ENCODE measurements at places on chromosomes 1 and 21.

GRCh38 chr1:94411237-94411636 lies 7.0 kb upstream of the ABCD3 start:
- DNase-seq: no peak

GRCh38 chr21:17139696-17140095 lies 373.1 kb upstream of the CXADR start:
- no peak for DNase-seq

GRCh38 chr1:23751050-23751814 lies 8.0 kb downstream of the ELOA start:
- no peak for DNase-seq

GRCh38 chr1:185850366-185850765 lies 116.2 kb downstream of the HMCN1 start:
- DNase-seq: no peak

DNA sequence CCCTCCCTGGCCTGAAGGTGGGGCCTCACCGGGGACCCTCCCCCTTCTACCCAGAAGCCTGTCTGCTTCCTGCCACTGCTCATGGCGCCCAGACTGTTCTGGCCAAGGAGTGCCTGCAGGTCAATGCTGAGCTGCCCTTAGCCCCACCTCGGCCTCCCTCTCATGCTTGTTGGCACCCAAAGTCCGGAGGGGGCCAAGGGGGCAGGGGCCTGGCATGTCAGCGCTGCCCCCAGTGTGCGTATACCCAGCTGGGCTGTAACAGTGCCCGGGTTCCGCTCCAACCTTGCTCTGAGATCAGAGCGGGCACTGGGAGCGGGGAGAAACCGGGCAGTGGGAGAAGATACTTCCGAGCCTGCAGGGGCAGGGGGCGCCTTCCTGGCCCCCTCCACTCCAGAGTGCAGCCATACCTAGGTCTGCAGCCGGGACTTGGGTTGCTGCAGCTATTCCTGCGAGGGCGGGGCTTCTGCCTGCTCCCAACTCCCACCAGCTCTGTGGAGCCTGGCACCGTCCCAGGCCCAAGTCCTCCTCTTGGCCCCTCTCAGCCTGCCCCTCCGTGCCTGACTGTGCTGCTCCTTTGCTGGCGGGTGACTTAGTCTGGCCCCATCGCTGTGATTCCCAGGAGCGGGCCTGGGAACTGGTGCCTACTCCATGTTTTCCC lies 21.4 kb upstream of the TGFB2 start:
- DNase-seq: no peak

DNA sequence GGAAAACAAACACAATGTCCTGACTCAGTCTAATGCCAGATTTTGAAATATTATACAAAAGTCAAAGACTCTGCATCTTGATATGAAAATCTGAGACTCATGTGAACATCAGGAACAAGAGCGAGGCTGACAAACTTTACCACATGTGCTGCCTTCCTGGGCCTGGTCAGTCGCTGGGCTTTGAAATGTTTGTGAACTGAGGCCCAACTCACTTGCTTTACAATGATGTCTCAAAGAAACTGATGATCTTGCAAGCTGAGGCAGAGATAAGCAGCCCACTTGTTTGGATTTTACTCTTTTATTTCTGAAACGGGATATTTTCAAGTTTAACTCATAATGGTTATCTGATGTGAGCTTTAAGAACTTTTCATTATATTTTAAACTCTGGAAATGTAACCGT lies 2.1 kb downstream of the BCAR3 start:
- DNase-seq: no peak

GRCh38 chr1:167707942-167708341 lies 13.8 kb upstream of the MPZL1 start:
- DNase-seq: no peak

- DNase-seq: no peak
Measured at GRCh38 chr1:232568331-232568852, 61.5 kb downstream of the SIPA1L2 start.

DNA sequence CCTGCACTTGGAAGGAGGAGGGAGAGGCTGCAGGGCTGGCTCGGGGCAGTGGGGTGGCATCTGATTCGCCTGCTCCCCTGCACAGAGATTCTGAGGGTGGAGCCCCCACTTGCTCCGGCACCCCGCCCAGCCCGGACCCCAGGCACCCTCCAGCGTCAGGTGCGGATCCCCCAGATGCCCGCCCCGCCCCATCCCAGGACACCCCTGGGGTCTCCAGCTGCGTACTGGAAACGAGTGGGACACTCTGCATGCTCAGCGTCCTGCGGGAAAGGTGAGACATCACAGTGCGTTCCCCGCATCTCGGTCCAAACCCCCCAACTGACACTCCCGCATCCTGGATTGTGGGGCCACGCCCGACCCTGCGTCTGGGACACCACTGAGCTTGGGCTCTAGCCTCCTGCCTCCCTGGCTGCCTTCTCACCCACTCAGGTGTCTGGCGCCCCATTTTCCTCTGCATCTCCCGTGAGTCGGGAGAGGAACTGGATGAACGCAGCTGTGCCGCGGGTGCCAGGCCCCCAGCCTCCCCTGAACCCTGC lies 7.9 kb downstream of the ADAMTSL4 start:
- no peak for DNase-seq

DNA sequence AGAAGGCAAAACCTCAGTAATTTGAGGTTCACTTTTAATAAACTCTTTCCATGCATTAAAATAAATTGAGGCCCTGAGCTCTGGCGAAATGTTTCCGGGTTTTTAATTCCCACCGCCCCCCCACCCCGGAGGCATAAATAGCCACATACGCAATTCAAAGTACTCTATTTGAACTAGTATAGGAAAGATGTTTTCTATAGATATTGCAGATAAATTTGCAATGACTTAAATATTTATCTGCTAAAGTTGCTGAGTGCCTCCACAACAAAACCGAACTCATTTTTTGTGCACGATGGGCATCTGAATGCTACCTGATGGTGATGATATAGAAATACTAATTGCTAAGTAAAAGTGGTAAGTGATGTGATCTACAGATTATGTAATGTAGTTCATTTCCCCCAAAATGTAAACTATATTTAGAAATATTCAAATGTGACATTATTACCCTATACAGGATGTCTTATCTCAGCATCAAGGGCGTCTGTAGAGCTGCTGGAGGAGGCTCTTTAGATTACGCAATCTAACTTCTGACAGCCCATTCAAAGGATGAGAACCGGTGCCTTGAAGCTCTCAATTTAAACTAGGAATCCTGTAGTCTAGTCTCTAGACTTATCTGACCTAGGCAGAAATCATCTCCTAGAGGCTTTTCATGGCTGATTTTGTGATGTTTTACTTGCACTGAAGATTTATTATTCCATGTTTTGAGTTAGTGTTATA lies 8.5 kb downstream of the IRF2BP2 start:
- DNase-seq: peak; percentile 72

DNA sequence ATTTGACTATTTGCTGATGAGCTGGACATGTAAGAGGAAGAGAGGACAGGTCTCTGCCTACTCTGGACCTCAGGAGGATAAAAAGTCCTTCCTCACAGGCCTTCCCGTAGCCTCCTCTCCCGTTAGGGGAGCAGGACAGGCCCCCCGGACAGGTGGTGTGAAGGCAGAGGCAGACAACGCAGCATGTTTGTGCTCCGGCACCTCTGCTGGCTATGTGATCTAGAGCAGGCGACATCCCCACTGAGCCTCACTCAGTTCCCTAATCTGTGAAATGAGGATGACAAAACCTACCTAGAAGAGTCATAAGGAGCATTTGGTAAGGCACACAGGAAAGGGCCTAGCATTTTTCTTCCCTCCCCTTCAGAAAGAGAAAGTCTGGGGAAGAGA lies 34.8 kb downstream of the KIAA1614 start:
- no peak for DNase-seq

GRCh38 chr1:160079448-160079847 lies 1.9 kb upstream of the KCNJ9 start:
- no peak for DNase-seq

GRCh38 chr1:201740086-201740541 lies 88.8 kb upstream of the IPO9 start:
- no peak for DNase-seq

DNA sequence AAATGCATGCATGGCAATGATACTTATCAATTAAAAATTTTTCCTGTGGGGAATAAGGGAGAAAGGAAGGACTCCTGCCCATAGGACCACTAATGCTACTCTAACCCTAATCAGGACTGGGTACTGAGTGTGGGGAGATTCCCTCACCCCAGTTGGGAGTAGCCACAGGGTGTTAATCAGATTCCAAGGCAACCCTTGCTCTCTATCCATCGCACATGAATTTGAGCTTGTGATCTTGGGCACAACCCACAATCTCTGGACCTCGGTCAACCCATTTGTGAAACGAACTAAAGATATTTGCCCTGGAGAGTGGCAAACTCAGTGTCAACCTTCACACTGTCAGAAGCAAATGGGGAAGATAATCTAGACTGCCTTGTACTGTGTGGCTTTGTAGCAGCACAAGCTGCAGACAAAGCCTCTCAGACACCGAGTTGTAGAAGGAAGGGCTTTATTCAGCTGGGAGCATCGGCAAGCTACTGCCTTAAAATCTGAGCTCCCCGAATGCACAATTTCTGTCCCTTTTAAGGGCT lies 69.5 kb downstream of the SERINC2 start:
- DNase-seq: no peak

GRCh38 chr1:160807247-160807646 lies 11.3 kb downstream of the LY9 start:
- no peak for DNase-seq

- peak; percentile 51 for DNase-seq
Measured at GRCh38 chr1:36187800-36188593, 32.0 kb downstream of the MAP7D1 start.

- no peak for DNase-seq
Measured at GRCh38 chr1:7810395-7810794, 26.3 kb downstream of the PER3 start.

- DNase-seq: peak; percentile 60
Measured at GRCh38 chr1:17365293-17365692, 6.7 kb upstream of the PADI6 start.

- DNase-seq: no peak
Measured at GRCh38 chr1:113515498-113515897, 125.2 kb downstream of the MAGI3 start.

- no peak for DNase-seq
Measured at GRCh38 chr1:86365896-86366295, 30.2 kb downstream of the ODF2L start.

- no peak for DNase-seq
Measured at GRCh38 chr21:43966946-43967512, 45.1 kb upstream of the TRAPPC10 start.

DNA sequence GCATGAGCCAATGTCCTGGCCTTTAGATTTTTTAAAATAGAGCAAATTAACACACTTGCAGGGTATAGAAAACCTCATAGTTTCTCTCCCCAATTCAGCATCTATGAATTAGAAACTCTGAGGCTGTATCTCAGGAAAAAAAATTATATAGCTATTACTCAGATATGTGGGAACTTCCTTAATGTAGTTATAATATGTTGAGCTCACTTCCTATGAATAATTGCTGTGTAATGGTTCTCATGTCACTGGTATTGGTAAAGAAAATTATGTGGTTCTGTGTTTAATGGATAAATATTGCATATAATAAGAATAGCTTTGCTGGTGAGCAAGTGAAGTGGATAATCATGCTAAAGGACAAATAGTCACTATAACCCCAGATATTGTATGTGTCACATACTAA lies 2019.8 kb downstream of the NCAM2 start:
- no peak for DNase-seq

DNA sequence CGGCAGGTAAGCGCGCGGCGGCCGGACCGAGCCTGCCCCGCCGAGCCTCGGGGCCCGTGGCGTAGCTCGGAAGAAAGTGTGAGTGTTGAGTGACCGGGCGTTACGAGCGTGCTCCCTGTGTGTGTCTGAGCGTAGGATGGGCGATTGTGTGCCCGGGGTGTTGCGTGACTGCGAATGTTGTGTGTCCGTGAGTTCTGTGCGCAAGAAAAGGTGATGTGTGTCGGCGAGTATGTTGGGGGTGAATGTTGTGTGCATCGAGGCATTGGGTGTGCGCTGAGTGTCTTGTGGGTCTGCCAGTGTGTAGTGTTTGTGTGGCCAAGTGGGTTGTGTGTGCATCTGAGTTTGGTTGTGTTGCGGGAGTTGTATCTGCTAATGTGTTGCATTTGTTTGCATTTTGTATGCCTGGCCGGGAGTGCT lies 398 bp downstream of the PTPRU start:
- DNase-seq: no peak

- no peak for DNase-seq
Measured at GRCh38 chr1:231702804-231703203, 76.2 kb downstream of the DISC1 start.

GRCh38 chr21:44521301-44521927 lies 18.6 kb downstream of the KRTAP10-1 start:
- no peak for DNase-seq

DNA sequence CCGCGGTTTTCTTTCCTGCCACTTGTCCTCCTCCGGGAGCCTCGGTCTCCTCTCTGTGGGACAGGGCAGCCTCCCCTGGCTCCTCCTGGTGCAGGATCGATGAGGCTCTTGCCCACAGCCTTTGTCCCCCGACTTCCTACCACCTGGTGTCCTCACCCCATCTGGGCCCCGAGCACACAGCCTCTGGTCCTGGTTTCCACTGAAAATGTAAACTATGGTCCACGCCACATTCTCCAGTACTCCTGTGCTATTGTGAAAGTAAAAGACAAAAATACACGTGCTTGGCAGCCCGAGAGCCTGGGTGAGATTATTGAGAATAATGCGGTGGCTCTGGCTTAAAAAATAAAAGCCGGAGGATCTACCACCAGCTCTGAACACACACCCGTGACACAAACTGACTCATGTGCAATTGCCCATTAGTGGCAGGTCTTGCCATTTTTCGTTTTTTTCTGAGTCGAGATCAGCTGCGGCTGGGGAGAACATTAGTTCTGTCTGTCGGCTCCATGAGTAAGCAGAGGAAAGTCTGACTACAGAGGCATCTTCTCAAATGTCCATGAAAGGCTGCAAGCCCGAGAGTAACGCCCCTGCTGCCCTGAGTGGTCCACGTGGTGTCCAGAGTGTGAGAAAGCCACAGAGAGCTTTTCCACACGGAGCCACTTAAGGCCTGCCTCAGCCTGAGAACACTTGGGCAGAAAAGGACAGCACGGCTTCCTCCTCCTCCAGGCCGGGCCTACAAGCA lies 5.7 kb upstream of the COL6A2 start:
- DNase-seq: no peak

GRCh38 chr1:165114022-165114888 lies 242.3 kb downstream of the LMX1A start:
- DNase-seq: no peak

DNA sequence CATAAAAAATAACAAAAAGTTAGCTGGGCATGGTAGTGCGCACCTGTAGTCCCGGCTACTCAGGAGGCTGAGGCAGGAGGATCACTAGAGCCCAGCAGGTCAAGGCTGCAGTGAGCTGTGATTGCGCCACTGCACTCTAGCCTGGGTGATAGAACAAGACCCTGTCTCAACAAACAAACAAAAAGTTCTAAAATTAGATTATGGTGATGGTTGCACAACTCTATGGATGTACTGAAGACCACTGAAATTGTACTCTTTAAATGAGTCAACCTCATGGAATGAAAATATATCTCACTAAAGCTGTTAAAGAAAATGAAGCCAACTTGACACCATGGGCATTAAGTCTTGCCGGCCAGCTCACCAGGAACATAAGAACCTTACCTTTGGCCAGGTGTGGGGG lies 9.1 kb downstream of the MRAP start:
- no peak for DNase-seq

- no peak for DNase-seq
Measured at GRCh38 chr1:100862591-100862990, 32.1 kb downstream of the EXTL2 start.
